ENCODE measurements at places on chromosomes 7 and 10.

- peak; percentile 89 for DNase-seq
Measured at GRCh38 chr10:114825513-114826253, 4.1 kb downstream of the FHIP2A start.

DNA sequence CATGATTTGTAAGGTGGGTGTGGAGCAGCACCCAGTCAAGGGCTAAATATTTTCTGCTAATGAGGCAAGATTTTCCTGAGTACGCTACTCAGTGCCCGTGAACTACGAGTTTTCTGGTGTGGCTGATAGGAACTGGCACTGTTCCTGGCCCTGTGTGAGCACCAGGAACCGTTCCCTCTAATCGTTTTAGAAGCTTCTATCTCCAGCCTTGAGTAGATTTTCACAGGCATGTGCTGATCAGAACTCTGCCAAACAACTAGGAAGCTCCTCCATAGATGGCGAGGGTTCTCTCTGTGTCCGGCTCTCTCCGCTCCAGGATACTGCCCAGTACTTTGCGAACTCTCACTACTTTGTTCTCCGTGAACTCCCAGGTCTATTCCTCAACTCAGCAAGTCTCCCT lies 17.7 kb downstream of the TRIM4 start:
- DNase-seq: no peak

DNA sequence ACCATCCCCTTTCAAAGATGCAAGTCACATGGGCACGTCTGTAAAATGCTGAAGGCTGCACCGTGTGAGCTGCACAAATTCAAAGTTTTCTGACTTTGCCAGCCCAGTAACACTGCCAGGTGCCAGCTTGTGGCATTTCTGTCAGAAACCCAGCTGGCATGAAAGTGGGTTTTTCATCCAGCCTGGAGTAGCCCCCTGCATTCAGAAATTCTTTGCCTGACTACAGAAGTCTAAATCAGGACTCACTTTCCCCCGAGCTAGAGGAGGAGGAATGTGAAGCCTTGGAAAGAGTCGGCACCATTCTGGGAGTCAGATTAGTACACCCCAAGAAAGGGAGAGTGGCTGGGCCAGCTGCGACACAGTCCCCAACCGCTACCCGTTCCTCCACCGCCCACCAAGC lies 56.7 kb upstream of the EN2 start:
- no peak for DNase-seq

DNA sequence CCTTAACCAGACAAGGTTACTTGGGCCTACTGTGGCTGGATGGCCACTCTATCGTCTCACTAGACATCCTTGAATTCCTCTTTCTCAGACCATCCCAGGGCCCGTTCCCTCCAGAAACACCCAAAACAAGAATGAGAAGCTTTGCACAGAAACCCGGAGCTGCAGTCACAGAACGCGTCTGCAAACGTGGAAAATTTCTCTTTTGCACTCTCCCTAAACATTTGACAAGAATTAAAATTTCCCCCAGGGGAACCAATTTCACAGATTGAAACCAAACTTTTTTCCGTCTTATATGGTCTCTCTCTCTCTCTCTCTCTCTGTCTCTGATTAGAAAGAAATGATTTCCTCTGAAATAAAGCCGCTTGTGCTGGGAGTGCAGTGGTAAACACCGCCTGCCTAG lies 120.7 kb downstream of the MKX start:
- no peak for DNase-seq

GRCh38 chr10:127962205-127962604 lies 55.3 kb downstream of the PTPRE start:
- DNase-seq: no peak

GRCh38 chr7:138919911-138920310 lies 61.3 kb downstream of the KIAA1549 start:
- DNase-seq: no peak

- DNase-seq: no peak
Measured at GRCh38 chr10:72034040-72034499, 54.3 kb downstream of the SPOCK2 start.

GRCh38 chr7:132580277-132580676 lies 4.0 kb upstream of the PLXNA4 start:
- DNase-seq: no peak

DNA sequence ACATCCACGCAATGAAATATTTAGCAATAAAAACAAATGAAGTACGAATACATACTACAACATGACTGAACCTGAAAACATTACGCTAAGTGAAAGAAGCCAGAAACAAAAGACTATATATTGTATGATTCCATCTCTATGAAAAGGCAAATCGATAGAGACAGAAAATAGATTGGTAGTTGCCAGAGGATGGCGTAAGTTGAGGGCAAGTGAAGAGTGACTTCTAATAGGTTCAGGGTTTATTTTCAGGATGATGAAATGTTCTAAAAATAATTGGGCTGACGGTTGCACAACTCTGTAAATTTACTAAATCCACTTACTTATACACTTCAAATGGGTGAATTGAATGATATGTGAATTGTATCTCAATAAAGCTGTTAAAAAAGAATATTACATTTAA lies 39.5 kb upstream of the TECTB start:
- no peak for DNase-seq

- DNase-seq: no peak
Measured at GRCh38 chr7:69761290-69761922, 163.1 kb downstream of the AUTS2 start.

- DNase-seq: peak; percentile 89
Measured at GRCh38 chr10:3525832-3526449, 259.1 kb downstream of the KLF6 start.

DNA sequence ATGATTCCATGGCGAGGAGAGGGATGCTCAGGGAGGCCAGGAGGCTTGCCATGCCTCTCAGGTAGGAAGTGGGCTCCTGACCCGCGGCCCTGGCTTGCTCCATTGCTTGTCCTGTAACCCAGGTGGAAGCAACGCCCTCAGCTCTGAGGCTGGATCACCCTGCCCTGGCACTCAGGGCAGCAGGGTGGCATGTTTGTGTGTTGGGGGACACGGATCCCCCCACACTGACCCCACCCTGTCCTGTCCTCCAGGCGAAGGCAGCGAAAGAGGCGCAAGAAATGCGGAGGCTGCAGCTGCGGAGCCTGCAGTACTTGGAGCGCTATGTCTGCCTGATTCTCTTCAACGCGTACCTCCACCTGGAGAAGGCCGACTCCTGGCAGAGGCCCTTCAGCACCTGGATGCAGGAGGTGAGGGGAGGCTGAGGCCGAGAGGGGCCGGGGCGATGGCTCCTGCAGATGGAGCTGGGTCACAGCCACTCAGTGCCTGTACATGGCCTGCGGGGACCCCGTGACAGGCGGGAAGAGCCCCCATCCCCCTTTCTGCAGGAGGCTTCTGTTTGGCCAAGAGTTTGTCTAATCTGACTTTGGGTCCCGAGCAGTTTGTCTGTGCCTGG lies 38.3 kb downstream of the PRF1 start:
- DNase-seq: no peak

DNA sequence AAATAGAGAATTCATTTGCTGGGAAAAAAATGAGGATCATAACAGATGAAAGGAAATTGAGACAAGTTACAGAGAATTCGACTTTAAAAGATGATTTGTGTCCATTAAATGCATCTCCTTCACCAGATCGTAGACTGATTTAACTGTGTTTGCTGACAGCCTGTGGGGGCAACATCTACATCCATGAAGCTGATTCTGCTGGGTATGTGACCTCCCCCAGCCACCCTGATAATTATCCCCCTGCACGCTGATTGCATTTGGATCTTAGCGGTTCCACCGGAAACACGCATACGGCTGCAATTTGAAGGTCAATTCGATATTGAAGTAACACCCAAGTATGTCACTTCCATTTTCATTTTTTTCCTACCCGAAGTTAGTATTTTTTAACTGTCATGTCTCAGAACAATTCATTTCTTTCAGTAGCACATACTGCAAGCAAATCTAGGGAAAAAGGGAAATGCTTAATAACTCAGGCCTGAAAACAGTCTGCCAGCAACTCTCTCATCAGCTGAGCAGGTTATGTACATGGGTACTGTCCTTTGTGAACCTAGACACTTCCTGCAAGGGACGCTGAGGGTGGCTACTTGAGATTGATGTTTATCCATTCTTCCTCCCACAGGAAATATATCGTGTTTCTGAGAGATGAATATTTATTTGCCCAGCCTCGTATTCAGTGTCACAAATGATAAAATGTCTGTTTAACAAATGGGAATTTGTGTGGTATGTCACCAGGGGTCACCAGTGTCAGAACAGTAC lies 134.9 kb downstream of the ZNF22 start:
- no peak for DNase-seq

DNA sequence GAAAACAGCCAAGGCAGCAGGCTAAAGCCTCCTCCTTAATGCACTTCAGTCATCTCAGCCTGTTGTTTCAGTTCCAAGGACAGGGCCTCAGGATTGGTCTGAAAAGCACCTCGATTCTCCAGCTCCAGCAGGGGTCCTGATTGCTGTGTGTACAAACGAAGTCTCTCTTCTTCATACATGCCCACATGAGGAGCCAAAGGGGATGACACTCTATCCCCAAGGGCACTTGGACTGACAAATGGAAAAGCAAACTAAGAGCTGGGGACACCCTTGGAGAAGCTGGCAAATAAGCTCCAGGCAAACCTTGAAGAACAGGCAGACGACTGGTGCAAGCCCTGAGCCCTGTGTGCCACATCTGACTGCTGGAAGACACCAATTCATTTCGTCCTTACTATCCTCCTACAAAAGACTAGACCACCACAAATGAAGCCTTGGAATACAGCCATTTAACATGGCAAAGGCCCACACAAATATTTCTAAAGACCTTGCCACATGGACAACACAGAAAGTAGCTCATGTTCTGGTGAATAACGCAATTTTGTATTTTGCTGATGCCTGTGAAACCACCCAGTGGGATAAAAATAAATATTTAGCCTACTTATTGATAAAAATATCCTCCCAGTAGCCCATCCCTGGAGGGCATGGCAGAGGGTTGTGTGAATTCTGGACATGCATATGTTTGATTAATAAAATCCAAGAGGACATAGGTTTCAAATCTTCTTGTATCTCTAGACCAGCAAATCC lies 61.9 kb downstream of the PARD3 start:
- DNase-seq: no peak

DNA sequence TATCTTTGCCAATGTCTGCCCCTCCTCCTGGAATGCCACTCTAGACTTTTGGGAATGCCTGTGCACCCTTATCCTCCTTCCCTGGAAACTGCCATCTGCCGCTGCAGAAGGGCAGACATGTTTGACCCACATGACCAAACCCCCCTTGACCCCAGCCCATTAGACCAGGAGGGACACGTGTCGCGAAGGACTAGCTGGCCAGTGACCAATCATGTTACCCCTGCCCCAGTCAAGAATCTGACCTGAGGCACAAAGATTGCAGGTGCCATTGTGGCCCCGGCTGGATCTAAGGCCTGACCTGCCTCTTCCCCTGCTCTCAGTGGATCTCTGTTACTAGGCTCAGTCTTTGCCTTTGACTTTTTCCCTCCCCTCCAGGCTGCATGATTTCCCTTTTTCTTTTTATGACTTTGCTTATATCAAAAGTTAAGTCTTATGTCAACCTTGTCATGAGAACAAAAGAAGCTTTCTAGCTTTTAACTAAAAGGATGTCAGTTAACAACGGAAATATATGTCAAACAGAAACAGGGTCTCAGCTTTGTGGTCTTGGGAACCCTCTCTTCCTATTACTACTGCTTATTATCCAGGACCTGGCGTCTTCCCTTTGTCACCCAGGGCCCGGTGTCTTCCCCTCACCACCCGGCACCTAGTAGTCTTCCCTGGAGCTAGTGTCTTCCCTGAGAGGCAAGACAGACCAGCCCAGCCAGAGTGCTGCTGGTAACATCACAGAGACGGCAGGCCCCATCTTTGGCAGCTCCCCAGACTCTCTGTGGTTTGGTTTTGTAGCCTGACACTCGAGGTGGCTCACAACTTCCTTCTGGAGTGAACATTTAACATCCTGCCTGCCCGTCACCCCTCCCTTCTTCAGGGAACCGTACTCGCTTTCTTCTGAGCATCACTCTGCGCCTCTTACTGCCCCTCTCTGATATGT lies 24.4 kb upstream of the PPIF start:
- DNase-seq: peak; percentile 78

GRCh38 chr7:37815671-37816371 lies 32.6 kb upstream of the NME8 start:
- no peak for DNase-seq

DNA sequence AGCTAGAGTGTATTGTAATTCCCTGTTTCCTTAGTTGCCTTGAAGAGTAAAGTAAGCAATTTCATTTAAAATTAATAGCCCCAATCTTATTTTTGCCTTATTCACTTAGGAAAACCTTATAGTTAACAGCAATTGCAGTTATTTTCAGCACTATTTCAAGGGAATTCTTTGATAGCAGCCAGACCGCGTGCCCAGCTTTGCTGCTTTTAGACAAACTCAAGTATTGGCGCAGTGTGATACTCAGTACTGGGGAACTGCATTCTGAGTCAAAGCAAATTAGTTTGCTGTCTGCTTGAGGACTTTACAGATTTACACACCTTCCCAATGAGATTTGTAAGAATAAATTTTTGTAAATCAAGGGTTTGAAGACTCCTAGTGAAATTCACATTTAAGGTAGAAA lies 21.2 kb downstream of the PRKG1 start:
- DNase-seq: no peak

GRCh38 chr10:3772361-3773171 lies 12.4 kb downstream of the KLF6 start:
- DNase-seq: no peak

DNA sequence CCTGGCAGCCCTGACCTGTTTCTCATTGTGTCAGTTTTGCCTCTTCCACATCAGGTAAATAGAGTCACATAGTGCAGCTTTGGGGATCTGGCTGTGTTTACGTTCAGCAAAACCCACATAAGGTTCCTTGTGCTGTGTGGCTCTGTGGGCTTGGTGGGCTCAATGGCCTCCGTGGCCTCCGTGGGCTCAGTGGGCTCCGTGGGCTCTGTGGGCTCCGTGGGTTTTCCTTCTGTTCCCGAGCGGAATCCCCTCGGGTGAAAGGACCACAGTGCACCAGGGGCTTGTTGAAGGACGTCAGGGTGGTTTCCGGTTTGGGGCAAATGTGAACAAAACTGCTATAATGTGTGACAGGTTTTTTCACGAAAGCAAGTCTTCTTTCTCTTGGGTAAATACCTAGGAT lies 12.5 kb upstream of the DPYSL4 start:
- DNase-seq: no peak

DNA sequence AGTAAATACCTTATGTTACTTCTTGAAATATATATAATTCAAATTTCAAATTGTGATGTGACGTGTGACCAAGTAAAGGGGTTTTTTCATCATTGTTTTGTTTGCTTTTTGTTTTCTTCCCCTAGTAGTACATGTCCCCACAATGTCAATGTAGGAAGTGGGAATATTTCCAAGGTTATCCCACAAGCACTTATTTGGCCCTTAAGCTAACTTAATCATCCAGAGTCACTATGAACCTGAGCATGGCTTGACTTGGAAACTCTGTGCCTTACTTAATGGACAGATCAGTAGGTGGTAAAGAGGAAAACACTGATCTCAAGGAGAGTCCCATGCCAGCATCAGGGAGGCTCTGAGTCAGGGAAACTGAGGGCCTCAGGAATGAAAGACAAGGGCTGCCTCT lies 569.3 kb upstream of the IGFBP3 start:
- DNase-seq: no peak

GRCh38 chr7:48350515-48350914 lies 179.3 kb downstream of the ABCA13 start:
- DNase-seq: no peak

- no peak for DNase-seq
Measured at GRCh38 chr10:7027237-7027912, 383.5 kb downstream of the SFMBT2 start.

Measured in GM04503 (cell line).